Tibial nerve (tissue), 4 donors: ENCODE measurements at places on chromosomes 5 and 9. TPM values are rescaled to one million over a fixed set of nuclear protein-coding genes. Genes with fewer than 3 reads are reported as not detected.

GRCh38 chr9:77833561-77834429 lies 185.7 kb upstream of the GNA14 start:
- no peaks in the 10 kb centered on the region for H3K36me3 ChIP-seq
- no peak for DNase-seq
- no peak overlapping the region for H3K4me3 ChIP-seq

The FBP2 gene
- not detected for total RNA-seq

GRCh38 chr5:32168460-32169033 lies 5.6 kb downstream of the GOLPH3 start:
- H3K36me3 ChIP-seq: no peaks in the 10 kb centered on the region
- DNase-seq: no peak
- peak overlapping the region; percentile 24 for H3K27ac ChIP-seq
- no peak overlapping the region for H3K4me3 ChIP-seq

The PKN3 gene
- 6.6 TPM for total RNA-seq

GRCh38 chr5:25027526-25027925 lies 382.7 kb upstream of the CDH10 start:
- H3K27me3 ChIP-seq: no peaks in the 10 kb centered on the region
- H3K4me1 ChIP-seq: no peaks in the 10 kb centered on the region
- DNase-seq: no peak
- H3K36me3 ChIP-seq: no peaks in the 10 kb centered on the region
- no peak overlapping the region for H3K27ac ChIP-seq

- H3K27me3 ChIP-seq: no peaks in the 10 kb centered on the region
- no peaks in the 10 kb centered on the region for H3K4me1 ChIP-seq
- peak overlapping the region; percentile 35 for H3K27ac ChIP-seq
Measured at GRCh38 chr5:124888050-124888506, 141.6 kb upstream of the ZNF608 start.

GRCh38 chr5:76038212-76038611 lies 45.0 kb upstream of the SV2C start:
- H3K36me3 ChIP-seq: no peaks in the 10 kb centered on the region
- DNase-seq: no peak
- no peak overlapping the region for H3K4me3 ChIP-seq
- H3K27ac ChIP-seq: no peak overlapping the region

DNA sequence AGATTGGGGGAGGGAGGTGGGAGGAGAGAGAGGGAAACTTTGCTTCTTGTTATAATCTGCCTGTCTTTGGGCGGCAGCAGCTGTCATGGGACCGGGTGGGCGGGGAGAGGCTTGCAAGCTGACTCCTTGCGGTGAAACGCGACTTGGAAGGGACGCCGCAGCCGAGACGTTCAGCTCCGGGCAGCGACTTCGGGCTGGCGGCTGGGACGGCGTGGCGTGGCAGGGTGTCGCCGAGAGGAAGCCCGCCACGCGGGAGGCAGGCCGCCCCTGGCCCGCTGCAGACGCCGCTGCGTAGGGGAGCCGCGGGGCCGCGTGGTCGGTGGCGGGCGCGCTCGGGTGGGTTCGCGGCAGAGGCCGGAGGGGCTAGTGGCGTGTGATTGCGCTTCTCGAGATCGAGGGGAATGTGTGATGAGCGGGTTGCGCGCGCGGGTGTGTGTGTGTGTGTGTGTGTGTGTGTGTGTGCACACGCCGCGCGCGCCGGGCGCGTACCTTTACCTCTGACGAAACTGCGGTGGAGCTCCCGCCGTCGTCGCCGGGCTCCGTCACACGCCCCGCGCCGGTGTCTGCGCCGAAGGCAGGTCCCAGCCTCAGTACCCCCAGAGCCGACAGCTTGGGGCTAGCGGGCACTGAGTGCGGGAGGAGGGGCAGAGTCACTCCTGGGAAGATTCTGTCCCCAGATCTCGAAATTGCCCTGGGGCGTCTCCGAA lies 1.7 kb downstream of the PPARGC1B start:
- no peaks in the 10 kb centered on the region for H3K4me1 ChIP-seq
- peak; percentile 45 for DNase-seq
- H3K27ac ChIP-seq: peak overlapping the region; percentile 72
- no peaks in the 10 kb centered on the region for H3K36me3 ChIP-seq

The GAPT gene
- not detected for total RNA-seq

DNA sequence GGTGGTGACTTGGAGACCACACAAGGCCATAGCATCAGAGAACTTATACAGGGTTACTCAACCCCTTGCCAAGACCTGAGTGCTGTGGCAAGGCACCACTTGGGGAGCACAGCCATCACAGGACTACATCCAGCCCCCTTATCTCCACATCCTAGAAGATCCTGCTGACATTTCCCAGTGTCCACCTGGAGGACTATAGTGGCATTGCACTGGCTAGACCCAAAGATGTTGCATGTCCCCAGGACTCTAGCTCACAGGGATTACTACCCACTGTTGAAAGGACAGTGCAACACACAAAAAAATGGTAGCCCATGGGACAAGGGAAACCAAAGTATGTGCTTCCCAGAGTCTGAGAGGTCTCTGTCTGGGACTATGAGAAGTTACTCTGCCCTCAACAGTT lies 411.1 kb upstream of the NUDT12 start:
- DNase-seq: no peak
- H3K36me3 ChIP-seq: no peaks in the 10 kb centered on the region
- H3K4me3 ChIP-seq: no peak overlapping the region
- H3K27me3 ChIP-seq: no peaks in the 10 kb centered on the region
- H3K4me1 ChIP-seq: no peaks in the 10 kb centered on the region
- no peak overlapping the region for H3K27ac ChIP-seq

GRCh38 chr5:180009581-180009980 lies 62.0 kb downstream of the RNF130 start:
- no peak overlapping the region for H3K4me3 ChIP-seq
- H3K27ac ChIP-seq: no peak overlapping the region

The OSMR gene
- 97.5 TPM for total RNA-seq

DNA sequence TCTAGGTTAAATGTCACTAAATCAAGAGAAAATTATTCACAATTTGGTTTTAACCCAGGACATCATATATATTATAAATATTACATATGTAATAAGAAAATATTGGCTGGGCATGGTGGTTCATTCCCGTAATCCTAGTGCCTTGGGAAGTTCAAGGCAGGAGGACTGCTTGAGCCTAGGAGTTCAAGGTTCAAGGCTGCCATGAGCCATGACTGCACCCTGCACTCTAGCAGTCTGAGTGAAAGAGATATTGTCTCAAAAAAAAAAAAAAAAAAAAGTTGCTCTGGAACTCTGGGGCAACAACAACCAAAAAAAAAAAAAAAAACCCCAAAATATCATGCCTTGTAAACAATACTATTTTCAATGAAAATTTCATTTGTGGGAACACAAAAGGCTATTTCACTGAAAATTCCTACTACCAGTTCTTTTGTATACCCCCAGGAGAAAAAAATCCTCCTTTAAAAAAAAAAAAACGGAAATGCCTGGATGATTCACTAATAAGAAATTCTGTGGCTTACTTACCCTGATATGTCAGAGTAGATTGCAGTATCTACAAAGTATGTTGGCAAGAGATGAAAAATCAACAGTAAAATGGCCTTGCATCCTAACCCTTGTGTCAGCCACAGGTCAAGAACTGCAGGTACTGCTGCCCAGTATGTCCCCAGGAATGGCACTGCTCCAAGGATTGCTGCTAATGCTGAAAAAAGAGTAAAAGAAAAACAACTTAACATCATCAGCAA lies 22.6 kb upstream of the CTNNAL1 start:
- peak; percentile 45 for DNase-seq
- peak overlapping the region; percentile 89 for H3K27ac ChIP-seq
- H3K4me1 ChIP-seq: peaks cover 62% of the 10 kb centered on the region

The DAB2 gene
- 105 TPM for total RNA-seq

DNA sequence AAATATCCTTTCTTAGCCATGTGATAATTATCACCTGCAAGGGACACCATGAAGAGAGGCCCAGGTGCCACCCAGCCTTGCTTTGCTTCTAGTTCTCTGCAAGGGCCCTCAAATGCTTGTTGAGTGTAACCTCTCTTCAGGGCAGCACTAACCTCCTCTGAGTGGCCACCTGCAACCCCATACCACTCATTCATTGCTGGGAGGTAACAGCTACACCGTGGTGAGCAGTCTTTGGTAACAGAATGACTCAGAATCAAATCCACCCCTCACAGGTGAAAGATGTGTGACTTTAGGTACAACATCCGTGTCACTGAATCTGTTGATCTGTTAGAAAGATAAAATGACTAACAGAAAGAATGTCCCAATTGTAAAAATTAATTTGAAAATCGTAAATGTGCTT lies 365.1 kb upstream of the TRPC7 start:
- H3K4me3 ChIP-seq: no peak overlapping the region
- H3K27me3 ChIP-seq: no peaks in the 10 kb centered on the region
- H3K36me3 ChIP-seq: no peaks in the 10 kb centered on the region
- H3K27ac ChIP-seq: no peak overlapping the region
- DNase-seq: no peak
- no peaks in the 10 kb centered on the region for H3K4me1 ChIP-seq

DNA sequence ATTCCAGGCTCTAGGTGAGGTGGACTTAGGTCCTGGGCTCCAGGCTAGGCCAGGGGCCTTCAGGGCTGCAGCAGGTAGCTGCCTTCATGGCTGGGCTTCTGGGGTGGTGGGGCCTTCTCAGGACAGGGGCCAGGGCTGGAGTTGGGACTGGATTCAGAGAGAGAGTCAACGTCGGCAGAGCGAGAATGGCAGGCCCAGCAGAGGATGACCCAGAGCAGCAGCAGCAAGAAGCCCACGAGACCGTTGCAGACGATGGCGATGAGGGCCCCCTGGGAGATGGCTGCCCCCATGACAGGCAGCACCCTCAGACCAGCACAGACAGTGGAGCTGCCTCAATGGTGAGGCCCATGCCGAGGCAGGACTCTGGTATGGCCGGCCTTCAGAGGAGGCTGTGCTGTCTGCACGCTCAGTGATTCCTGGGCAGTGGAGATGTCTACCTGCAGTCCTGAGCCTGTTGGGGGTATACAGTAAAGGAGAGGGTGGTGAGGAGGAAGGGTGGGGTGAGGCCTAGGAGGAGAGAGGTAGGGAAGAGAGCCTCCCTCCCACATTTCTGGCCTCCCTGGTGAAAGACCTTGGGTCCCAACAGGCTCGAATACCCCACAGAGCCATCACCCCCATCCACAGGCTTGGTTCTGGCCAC lies 1.3 kb downstream of the ENHO start:
- peak overlapping the region; percentile 89 for H3K27ac ChIP-seq
- H3K4me1 ChIP-seq: no peaks in the 10 kb centered on the region
- no peaks in the 10 kb centered on the region for H3K27me3 ChIP-seq

GRCh38 chr9:91978740-91979414 lies 28.8 kb upstream of the ROR2 start:
- DNase-seq: no peak
- no peak overlapping the region for H3K27ac ChIP-seq
- no peak overlapping the region for H3K4me3 ChIP-seq
